HT1080 (cell line): ENCODE measurements at places on chromosomes 1 and 21. TPM values are rescaled to one million over a fixed set of nuclear protein-coding genes. Genes with fewer than 3 reads are reported as not detected.

The CLDN14 gene
- total RNA-seq = 0.13 TPM in 1 of 2 replicates, not detected in the other

The MYBPH gene
- total RNA-seq = not detected in 2 replicates

The LAPTM5 gene
- total RNA-seq = 0.50 and 1.5 TPM in 2 replicates

The AXDND1 gene
- 0.35 TPM in 1 of 2 replicates, not detected in the other for total RNA-seq

The C21orf58 gene
- total RNA-seq = 11.5 and 16.4 TPM in 2 replicates

The BRINP2 gene
- 0.03 and 0.63 TPM in 2 replicates for total RNA-seq

The RIPPLY3 gene
- not detected in 2 replicates for total RNA-seq

The TAS1R2 gene
- total RNA-seq = not detected in 2 replicates

The KCNN3 gene
- 0.20 and 0.34 TPM in 2 replicates for total RNA-seq

The CIART gene
- total RNA-seq = 3.2 and 5.7 TPM in 2 replicates

The COL24A1 gene
- total RNA-seq = not detected in 2 replicates

The DMBX1 gene
- not detected in 2 replicates for total RNA-seq

The ADORA1 gene
- total RNA-seq = 3.8 and 6.2 TPM in 2 replicates

The HFM1 gene
- total RNA-seq = 0.05 and 0.20 TPM in 2 replicates

DNA sequence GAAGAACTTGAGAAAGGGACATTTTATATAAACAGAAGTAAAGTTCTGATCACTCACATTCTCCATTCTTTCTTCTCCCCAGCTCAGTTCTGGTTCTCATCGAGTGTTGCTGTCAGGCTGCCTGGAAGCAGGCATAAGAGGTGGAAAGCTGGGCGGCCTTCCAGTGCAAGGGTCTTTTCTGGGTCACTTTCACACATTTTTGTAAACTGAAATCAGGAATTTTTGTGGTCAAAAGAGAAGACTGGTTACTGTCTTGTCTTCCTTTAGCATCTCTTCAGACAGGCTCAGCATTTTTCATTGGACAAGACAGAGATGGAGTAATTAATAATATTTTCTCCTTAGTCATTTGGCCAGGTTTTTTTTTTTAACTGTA is 93.7 kb downstream of the CTH start:
- peak; percentile 46 for DNase-seq

DNA sequence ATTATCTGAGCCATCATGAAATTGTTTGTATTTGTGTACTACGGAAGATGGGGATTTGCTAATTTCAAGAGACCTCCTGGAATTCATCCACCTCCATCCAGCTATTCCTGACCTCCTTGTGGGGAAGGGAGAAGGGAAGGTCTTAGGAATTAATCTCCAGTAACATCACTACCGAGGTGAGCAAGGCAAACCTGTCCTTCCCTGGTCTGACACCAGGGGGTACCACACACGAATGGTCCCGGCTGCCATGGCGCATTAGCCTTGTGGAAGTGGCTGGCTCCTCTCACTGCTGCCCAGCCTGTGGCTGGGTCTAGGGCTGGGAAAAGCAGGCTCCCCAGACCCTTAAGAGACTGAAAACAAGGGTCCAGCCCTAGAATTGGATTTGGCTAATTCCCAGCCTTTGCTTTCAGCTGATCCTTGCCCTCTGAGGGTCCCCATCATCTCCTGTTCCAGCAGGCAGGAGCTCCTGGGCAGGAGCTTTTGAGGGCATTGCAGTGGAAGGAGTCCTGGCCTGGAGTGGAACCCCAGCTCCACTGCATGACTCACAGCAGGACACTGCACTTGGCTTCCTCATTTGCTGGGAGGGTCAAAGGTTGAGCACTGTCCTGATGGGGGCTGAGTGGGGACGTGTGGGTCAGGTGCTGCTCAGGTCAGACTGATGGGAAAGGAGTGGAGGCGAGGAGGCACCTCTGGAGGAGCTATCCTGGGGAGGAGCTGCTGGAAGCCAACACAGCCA is 34.8 kb downstream of the RIMS3 start:
- peak; percentile 37 for DNase-seq

GRCh38 chr1:197811769-197812168 is 36.5 kb upstream of the DENND1B start:
- no peak for DNase-seq

DNA sequence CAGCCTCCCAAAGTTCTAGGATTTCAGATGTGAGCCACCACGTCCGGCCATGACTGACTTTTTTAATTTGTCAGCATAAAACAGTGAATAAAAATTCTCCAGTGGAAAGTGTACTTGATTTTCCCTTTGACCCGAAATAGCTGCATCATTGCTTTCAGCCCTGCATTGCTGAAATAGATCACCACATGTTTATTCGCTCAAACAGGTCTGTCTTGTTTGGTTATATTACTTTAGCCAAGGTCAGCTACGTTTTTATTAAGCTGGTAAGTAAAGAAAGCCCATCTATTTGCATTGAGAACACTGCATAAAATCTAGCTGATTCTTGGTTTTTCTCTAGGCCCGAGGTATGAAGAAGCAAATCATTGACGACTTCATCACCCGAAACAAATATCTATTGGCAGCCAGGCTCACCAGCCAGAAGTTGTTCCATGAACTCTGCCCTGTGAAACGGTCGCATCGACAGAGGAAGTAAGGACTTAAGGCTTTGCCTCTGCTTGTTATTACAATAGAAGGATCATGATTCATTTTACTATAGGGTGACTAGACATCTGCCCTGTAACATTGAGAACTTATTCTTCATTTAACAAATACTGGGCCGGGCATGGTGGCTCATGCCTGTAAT is 25.6 kb downstream of the AGMAT start:
- DNase-seq = no peak

- no peak for DNase-seq
Observed at GRCh38 chr1:96730574-96731298, 9.2 kb downstream of the PTBP2 start.

- DNase-seq = no peak
Observed at GRCh38 chr1:9013819-9014218, 12.4 kb downstream of the SLC2A7 start.

DNA sequence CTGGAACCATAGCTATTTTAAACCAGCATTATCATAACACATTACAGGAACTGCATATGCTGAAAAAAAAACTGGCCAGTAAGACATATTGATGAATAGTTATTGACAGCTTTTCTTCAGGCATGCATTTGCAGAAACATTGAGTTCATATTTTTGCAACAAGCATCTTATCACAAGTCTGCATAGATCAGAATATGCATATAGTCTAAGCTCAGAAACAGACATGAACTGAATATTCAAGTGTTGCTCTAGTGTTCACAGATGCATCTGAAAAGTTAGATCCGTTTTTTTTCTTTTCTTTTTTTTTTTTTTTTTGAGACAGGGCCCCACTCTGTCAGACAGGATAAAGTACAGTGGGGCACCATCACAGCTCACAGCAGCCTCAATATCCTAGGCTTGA is 22.8 kb downstream of the PRMT6 start:
- no peak for DNase-seq

DNA sequence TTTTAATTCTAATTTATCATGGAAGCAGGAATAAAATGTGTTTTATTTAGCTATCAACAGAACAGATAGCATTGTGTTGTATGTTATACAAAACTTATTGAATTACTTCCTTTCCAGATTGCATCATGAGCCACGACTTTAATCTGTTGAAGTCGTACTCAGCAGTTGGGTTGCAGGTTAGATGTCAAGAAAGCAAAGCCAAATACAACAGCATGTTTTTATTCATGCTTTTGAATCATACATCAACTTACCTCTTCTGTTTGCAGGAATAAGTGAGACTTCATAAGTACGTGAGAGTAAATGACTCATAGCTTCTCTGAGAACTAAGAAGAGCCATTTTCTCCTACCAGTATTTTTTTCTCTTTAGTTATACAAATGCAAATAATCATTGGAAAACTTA is 110.8 kb upstream of the ADGRL4 start:
- DNase-seq = no peak

DNA sequence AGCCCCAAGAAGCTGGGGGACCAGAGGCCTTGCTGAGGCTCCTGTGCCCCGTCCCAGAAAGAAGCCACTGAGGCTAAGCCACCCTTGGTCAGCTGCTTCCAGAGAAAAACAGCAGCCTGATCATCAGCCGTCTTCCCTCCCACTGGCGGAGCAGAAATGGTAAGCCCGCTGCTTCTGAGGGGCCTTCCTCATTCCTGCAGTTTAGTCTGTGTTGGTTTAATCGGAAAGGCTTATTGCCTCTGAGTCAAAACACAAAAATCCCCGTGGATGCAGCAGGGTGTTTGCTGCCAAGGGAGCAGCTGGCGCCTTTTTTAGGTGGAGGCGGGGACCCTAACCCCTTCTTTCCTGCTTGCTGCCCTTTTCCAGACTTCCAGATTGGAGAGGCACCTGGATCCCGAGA is 33.9 kb downstream of the SPSB1 start:
- no peak for DNase-seq

DNA sequence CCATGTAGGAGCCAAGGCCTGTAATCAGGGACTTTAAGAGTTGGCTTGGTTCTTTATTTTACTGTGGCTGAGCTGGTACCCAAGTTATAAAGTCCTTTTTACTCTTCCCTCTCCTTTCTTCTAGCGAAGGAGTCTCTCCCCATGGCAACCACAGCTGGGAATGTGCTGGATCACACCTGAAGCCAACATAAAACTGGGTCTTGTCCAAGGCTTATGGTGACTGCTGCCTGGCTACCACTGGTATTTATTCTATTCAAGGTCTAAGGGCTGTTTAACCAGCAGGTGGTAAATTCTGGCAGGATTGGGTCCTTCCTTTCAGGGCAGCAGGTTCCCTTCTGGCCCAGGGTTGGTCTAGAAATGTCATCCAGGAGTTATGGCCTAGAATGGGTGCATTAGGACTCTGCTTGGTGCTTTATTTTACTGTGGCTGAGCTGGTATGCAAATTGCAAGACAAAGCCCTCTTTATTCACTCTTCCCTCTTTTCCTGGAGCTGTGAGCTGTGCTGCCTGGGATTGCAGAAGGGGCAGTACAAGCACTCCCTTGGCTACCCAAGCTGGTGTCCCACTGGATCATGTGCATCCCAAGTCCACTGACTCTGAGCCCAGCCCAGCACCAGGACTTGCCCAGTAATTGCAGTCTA is 26.6 kb downstream of the SLC22A15 start:
- DNase-seq = no peak

- DNase-seq = no peak
Observed at GRCh38 chr1:109379422-109379821, 18.3 kb downstream of the SORT1 start.

- no peak for DNase-seq
Observed at GRCh38 chr1:70720109-70720508, 309.0 kb downstream of the CTH start.

DNA sequence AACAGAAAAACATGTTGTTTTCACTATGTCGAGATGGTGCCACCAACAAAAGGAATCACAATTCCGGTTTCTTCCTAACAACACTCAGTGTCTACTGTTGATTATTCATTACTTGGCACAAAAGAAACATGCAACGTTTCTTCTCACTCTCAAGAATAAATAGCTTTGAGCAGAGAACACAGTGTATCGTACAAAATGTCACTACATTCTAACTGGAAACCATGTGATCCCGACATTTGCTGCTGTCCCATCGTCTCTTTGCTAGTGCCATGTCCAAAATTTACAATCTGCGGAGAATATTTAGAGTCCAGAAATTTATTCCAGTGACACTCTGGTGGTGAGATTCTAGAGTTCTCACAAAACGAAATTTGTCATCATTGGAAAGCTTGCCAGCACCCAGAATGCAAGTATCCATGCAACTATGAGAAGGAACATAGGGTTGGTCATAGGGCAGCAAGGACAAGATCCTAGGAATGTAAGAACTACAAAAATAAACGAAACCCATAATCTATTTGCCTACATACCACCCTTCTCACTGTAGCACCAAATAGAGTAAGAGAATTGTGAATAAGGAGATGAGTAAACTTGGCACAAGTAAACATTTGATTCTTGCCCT is 505.1 kb downstream of the LTN1 start:
- DNase-seq = no peak

DNA sequence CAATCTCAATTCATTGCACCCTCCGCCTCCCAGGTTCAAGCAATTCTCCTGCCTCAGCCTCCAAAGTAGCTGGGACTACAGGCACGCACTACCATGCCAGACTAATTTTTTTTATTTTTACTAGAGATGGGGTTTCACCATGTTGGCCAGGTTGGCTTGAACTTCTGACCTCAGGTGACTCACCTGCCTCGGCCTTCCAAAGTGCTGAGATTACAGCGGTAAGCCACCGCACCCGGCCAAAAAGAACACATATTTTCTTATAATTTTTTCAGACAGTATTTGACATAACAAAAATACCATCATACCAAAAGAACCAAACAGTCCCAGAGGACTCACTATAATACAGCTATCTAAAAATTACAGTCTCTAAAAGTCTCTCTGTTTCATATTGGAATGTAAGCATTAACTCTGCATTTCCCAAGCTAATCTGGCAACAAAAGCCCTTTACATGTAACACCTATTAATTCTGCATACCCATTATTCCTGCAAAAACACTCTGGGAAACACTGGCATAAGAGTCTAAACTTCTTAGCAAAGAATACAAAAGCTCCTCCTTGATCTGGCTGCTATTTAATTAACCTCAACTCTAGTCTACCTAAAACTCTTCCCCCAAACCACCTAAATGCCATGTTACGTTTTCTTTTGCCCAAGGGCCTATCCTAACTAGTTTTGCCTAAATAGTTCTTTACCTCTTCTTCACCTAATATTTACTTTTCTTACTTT is 26.9 kb downstream of the WDR26 start:
- DNase-seq = peak; percentile 13

- DNase-seq = no peak
Observed at GRCh38 chr21:14771593-14771992, 225.5 kb upstream of the SAMSN1 start.

DNA sequence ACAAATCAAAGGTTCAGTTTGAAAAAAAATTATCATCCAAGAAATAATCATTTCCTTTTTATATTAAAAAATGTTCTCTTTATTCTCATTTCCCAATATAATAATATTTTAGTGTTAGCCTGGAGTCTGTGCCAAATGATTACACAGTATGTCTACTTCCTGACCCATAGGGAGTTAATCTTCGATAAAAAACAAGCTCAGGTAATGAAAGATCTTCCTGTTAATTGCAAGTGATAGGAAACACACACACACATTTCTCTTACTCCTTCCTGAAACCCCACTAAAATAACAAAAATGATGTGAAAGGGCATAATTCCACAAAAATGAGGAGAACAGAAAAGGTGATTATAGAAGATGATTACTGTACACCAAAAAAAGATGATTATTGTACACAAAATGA is 123.5 kb upstream of the CXADR start:
- DNase-seq = no peak

DNA sequence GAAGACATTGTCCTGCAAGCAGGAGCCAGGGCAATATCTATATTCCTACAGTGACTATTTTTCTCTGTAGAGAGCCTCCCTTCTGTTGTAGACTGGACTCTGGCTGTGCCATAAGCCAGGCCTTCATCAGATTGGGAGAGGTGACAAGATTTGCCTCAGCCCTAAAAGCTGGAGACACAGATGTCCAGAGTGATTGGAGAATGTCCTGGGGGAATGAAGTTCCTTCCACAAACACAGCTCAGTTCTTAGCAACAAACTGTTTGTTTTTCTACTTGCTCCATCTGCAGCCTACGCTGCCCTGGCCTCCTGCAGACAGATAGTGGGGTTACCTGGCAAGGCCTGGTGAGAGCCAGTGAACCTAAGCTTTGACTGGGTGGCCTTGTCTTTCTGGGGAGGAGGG is 29.9 kb upstream of the SNX27 start:
- no peak for DNase-seq

DNA sequence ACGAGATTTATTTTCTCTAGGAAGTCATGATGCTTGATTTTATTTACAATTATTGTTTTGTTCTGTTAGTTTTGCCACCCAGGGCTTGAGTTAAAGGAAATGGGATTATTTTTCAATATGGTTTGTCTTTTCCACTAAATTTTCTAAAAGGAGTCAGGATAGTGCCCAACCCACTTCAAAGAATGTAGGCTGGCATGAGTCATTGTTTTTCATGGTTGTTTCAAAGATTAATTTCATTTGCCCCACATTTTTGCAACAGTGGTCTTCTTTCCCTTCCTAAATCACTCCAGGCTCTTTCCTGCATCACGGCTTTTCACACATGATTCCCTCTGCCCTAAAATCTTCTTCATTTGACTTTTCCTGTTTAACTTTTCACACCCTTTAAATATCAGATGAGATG is 2.5 kb downstream of the SLAMF6 start:
- peak; percentile 32 for DNase-seq
